ENCODE measurements at places on chromosomes 2 and 18.

- DNase-seq = no peak
Measured at GRCh38 chr2:173666171-173666888, 298.8 kb downstream of the SP3 start.

- DNase-seq = no peak
Measured at GRCh38 chr2:108061439-108062042, 75.2 kb downstream of the SLC5A7 start.

GRCh38 chr2:122523143-122523542 is 767.7 kb downstream of the TSN start:
- DNase-seq = no peak

DNA sequence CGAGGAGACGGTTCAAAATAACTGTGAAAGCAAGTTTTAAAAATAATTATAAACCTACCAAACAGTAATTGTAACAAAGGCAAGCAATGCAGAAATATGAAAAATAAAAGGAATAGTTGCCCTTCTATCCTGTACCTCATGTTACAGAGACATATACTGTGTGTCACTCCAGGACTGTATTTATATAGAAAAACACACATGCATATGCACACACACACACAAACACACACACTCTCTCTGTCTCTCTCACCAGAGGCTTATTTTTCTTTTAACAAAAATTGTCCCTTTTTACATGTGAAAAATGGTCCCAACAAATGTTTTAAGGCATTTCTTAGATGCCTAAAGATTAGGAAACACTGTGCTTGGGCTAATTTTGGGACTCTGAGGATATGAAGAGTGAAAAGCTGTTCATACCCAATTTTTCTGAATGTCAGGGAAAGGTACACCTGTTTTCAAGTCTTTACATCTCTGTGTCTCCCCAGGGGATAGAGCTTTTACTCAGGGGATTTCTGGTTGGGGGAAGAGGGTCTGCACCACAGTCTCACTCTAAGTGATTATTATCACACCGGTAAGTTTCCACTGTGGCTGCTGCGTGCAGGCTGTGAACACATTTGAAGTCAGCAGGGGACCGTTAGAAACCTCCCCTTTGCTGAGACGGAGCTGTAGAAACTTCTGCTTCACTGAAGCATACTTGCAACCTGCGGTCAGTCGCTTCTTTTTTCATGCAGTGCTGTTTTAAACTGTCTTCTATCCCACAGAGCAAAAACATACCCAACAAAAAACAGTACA is 51.4 kb upstream of the SPAG16 start:
- DNase-seq = peak; percentile 41

- DNase-seq = no peak
Measured at GRCh38 chr2:30034052-30034775, 112.6 kb upstream of the YPEL5 start.

GRCh38 chr2:3223080-3223923 is 154.3 kb downstream of the EIPR1 start:
- peak; percentile 57 for DNase-seq

DNA sequence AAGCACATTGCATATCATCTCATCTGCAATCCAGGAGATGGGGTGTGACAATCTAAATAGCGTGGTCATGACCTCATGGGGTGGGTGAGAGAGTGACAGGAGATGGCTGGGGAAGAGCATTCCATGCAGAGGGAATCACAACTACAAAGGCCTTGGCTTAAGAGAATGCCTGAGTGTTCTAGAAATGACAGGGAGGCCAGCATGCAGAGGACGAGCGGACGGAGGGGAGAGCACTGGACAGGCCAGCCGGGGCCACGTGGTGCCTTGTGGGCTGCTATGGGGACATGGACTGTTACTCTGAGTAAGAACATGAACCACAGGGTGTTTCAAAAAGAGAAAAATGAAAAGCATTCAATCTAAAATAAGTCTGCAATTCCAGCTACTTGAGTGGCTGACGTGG is 117.9 kb upstream of the ODC1 start:
- no peak for DNase-seq

DNA sequence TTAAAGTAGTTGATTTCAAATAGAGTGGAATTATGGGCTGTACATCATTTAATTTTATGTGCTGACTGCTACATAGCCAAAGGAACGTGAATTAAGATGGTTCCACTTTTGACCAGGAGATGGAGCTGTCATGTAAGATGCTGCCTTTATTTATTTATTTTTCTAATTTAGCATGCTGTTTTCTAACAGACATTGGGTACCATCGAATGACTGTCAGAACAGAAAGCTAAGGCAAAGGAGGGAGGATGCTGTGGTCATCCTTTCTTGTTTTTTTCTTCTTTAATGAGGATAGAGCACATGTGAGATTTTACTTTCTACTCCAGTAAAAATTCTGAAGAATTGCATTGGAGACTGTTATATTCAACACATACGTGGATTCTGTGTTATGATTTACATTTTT is at the start of gene SCN2A:
TSS of gene SCN2A (plus strand) at position 185 of the 400 bp plus-strand sequence. CDS start 56,410 bp downstream, outside the sequence.
- DNase-seq = no peak

DNA sequence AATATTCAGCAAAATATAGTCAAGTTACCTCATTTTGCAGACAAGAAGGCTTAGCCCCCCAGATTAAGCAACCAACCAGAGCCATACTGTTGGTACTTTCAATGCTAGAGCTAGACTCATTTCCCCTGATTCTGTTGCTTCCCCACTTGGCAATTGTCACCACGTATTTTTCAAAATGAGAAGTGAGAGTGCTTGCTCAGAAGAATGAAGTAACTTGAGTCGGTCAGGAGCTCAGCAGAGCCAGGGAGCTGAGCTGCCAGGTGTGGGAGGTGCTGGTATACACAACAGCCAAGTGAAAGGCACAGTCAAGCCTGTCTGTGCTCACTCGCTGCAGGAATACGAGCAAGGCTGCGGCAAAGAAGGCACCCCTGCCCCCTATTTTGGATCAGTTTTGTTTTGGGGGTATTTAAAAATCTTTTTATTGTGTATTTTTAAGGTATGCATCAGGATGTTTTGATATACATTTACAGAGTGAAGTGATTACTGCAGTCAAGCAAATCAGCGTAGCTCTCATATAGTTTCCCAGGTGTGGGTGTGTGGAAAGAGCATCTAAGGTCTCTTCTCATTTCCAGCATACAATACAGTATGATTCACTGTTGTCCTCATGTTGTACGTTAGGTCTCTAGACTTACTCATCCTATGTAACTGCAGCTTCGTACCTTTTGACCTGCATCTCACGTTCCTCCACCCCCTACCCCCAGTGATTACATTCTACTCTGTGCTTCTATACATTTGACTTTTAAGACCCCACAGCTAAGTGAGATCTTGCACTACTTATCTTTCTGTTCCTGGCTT is 62.4 kb downstream of the MRPS9 start:
- DNase-seq = no peak

DNA sequence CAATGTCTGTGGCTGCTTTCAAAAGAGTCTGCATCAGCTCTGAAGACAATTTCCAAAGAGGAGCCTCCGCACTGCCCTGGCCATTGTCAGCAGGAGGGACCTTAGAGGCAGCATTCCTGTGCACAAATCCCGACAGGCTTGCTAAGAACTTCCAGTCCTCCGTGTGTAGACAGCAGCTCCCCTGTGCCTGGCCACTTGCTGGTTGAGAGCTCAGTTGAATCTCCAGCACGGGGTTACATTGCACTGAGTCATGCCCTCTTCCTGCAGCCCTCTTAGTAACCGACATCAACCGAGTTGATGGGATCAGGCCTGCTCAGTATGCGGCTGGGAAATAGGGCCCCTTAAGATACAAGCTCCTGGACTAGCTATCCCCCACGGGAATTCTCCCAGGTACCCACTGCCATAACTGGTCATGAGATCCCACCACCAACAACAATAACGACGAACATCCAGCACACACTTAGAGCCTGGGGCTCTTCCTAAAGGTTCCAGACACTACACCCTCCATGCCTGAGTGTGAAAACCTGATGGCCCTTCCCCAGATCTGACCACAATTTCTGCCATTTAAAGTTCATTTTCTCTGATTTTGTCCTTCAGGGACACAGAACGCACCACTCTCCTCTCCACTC is 12.0 kb downstream of the ATP6V1B1 start:
- no peak for DNase-seq

- no peak for DNase-seq
Measured at GRCh38 chr2:140256080-140256479, 1475.9 kb upstream of the NXPH2 start.

- no peak for DNase-seq
Measured at GRCh38 chr2:159053161-159054031, 85.0 kb downstream of the TANC1 start.

- no peak for DNase-seq
Measured at GRCh38 chr18:10670856-10671255, 145.0 kb downstream of the NAPG start.

- DNase-seq = no peak
Measured at GRCh38 chr2:226738821-226739544, 60.6 kb downstream of the IRS1 start.

GRCh38 chr2:101089419-101089818 is 61.8 kb downstream of the TBC1D8 start:
- DNase-seq = no peak

GRCh38 chr2:82728090-82728489 is 1731.0 kb downstream of the SUCLG1 start:
- DNase-seq = no peak

- DNase-seq = peak; percentile 15
Measured at GRCh38 chr2:102005989-102006885, 14.5 kb downstream of the IL1R2 start.

DNA sequence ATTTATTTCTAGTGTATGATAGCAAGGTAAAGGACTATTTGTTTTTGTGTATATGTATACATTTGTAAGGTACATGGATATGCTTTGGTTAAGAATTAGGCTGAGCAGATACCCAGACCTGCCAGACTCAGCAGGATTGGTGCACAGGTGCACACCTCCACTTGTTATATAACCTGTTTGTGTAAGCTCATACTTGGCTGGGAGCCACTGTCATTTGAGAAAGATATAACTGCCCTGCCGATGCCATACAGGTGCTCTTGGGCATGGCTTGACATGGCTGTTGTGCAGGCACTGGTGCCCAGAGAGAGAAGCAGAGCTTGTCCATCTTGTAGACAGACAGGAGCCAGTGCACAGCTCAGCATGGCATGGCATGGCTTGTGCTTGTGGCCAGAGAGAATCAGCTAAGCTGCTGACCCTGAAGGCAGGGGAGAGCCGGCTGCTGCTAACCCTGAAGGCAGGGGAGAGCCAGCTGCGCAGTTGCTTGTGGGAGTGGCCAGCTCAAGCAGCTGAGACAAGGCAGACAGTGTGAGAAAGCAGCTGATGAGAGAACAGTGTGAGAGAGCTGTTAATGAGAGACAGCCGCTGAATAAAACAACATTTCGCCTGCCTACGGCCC is 136.5 kb downstream of the RNF144A start:
- no peak for DNase-seq

- no peak for DNase-seq
Measured at GRCh38 chr2:61988462-61989366, 83.2 kb downstream of the COMMD1 start.

- DNase-seq = no peak
Measured at GRCh38 chr2:177343773-177344172, 48.8 kb upstream of the AGPS start.

GRCh38 chr2:227804975-227805374 is 8.7 kb upstream of the CCL20 start:
- no peak for DNase-seq

DNA sequence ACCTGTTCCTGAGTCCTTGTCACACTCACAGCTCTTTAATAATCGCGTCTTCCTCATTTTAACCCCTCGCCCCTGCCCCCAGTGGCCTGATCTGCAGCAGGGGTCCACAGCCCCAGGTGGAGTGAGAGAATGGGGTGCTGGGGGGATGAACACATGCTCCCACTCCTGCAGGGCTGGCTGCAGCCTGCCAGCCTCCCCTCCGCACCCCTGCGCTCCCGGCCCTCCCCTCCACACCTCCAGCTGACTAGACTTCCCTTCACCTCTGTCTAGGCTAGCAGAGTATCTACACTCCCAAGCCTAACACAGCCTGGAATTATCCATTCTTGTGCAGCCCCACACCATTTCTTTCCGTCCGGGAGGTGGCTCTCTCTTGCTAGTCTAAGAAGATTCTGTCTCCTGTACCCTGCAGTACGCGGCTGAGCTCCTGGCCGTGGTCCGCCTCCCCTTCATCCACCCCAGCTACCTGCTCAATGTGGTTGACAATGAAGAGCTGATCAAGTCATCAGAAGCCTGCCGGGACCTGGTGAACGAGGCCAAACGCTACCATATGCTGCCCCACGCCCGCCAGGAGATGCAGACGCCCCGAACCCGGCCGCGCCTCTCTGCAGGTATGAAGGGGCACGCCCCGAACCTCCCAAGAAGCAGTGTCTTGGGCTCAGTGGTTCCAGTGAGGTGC is 231.6 kb downstream of the ATAD2B start:
- no peak for DNase-seq

DNA sequence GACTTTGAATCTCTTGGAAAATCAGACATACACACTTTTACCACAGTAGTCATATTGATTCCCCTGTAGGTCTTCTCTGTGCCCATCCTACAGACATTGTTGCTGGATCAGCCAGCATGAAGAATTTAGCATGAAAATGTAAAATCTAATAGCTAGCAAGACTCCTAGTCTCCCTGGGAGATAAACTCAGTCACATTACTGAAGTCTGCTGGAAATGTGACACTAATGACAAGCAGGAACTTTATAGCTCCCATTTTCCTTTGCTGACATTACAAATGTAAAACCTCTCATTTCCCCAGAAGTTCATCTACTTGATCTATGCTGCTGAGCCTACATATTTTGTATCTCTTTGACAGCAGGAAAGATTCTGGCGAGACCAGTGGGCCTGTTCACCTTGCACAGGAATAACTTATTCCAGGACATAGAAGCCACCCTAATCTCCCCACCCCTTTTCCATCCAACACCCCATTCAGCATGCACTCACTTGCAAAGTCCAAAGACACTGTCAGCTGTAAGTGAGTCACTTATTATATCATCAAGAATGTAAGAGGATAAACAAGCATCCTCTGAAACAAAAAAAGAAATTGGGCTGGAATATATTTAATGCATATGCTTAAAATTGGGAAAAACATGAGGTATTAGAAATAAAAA is 648.3 kb upstream of the PKDCC start:
- no peak for DNase-seq

- no peak for DNase-seq
Measured at GRCh38 chr2:181675254-181675653, 5.1 kb downstream of the NEUROD1 start.

DNA sequence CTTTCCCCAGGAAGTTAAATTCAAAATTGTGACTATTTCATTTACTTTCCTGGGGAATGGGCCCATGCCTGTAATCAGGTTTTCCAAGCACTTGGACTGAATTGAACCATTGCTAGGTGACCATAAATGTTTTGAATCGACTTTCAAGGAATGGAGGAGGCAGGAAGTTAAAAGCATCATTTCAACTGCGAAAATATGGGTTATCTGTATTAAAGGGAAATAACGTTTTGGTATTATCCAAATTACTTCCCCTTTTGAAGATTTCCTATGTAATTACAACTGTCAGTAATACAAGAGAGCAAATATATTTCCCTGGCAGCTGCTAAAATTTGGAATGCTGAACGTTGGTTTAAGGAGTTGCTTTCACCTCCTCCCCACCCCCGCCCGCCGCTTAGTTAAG is 19.0 kb downstream of the PNO1 start:
- DNase-seq = no peak

DNA sequence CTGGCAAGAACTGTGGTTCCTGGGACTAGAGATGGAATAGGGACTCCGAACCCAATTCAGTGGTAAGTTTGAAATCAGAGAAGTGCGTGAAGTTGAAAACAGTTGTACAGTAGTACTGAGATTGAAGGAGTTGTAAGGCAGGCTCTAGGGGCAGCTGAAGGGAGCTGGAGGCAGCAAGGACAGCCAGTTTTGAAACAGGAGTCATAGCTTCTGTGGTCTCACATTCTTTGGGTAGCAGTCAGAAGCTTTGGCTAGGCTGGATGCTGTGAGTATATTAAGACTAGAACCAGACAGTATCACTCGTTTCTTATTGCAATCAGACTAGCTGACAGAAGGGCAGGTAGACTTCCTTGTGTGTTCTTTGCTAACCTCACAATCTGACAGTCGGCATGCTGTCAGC is 64.5 kb upstream of the ADAM23 start:
- DNase-seq = no peak
